ENCODE measurements at places on chromosomes 6 and 20. TPM values are rescaled to one million over a fixed set of nuclear protein-coding genes. Genes with fewer than 3 reads are reported as not detected.

Gene BPI
- total RNA-seq = not detected

DNA sequence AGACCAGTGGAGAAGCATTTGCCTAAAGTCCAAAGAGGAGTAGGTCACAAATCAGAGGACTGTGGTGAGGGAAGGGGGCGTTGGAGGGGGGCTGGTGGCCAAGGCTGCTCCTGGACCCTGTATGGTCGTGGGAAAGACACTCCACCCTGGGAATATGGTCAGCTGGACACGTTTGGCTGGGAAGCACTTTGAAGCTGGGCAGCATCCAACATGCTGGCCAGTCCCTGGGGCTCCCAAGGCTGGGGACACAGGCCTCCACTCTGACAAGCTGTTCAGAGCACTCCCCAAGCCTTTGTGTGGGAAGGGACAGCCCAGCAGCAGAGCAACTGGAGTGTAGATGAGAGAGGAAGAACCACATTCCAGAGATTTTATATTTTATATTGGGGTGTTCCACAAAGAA, 203.2 kb downstream of the ANKRD60 start:
- H3K27me3 ChIP-seq = no peaks in the 10 kb centered on the region
- peak; percentile 76 for DNase-seq
- H3K4me3 ChIP-seq = no peak overlapping the region
- H3K27ac ChIP-seq = peak overlapping the region; percentile 50
- H3K4me1 ChIP-seq = peaks cover 8% of the 10 kb centered on the region

- no peaks in the 10 kb centered on the region for H3K27me3 ChIP-seq
- no peak for DNase-seq
- no peaks in the 10 kb centered on the region for H3K36me3 ChIP-seq
- H3K27ac ChIP-seq = no peak overlapping the region
- no peak overlapping the region for H3K4me3 ChIP-seq
- no peaks in the 10 kb centered on the region for H3K4me1 ChIP-seq
Measured at GRCh38 chr6:126880964-126881363, 237.5 kb upstream of the RSPO3 start.

DNA sequence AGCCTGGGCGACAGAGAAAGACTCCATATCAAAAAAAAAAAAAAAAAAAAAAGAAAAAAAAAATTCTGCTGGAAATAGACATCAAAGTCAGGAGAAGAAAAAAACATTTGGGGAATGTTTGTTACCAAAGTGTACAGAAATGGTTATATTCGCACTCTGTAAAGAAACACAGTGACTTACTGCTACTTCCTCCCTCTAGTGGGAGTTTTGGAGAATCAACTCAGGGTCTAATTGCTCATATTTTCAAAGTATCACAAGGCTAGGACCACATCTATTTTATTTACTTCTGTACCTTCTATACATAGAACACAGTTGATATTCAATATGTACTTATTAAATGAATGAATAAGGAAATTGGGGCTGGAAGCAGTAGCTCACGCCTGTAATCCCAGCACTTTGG, 24.4 kb downstream of the ARG1 start:
- no peaks in the 10 kb centered on the region for H3K27me3 ChIP-seq
- H3K36me3 ChIP-seq = no peaks in the 10 kb centered on the region
- DNase-seq = no peak
- no peaks in the 10 kb centered on the region for H3K4me1 ChIP-seq

- H3K36me3 ChIP-seq = no peaks in the 10 kb centered on the region
- H3K27me3 ChIP-seq = no peaks in the 10 kb centered on the region
- DNase-seq = no peak
- H3K4me1 ChIP-seq = peaks cover 16% of the 10 kb centered on the region
- H3K27ac ChIP-seq = no peak overlapping the region
Measured at GRCh38 chr6:28841290-28841689, 82.5 kb downstream of the TRIM27 start.

GRCh38 chr6:52149949-52150348, 36.2 kb upstream of the IL17A start:
- H3K36me3 ChIP-seq = no peaks in the 10 kb centered on the region
- H3K4me1 ChIP-seq = no peaks in the 10 kb centered on the region
- no peak overlapping the region for H3K27ac ChIP-seq
- no peaks in the 10 kb centered on the region for H3K27me3 ChIP-seq
- no peak for DNase-seq
- H3K4me3 ChIP-seq = no peak overlapping the region

- no peaks in the 10 kb centered on the region for H3K27me3 ChIP-seq
- no peak overlapping the region for H3K27ac ChIP-seq
- no peaks in the 10 kb centered on the region for H3K36me3 ChIP-seq
- no peak overlapping the region for H3K4me3 ChIP-seq
Measured at GRCh38 chr20:1875762-1876161, 19.4 kb upstream of the SIRPA start.

Gene COL9A3
- total RNA-seq = 1.2 TPM

DNA sequence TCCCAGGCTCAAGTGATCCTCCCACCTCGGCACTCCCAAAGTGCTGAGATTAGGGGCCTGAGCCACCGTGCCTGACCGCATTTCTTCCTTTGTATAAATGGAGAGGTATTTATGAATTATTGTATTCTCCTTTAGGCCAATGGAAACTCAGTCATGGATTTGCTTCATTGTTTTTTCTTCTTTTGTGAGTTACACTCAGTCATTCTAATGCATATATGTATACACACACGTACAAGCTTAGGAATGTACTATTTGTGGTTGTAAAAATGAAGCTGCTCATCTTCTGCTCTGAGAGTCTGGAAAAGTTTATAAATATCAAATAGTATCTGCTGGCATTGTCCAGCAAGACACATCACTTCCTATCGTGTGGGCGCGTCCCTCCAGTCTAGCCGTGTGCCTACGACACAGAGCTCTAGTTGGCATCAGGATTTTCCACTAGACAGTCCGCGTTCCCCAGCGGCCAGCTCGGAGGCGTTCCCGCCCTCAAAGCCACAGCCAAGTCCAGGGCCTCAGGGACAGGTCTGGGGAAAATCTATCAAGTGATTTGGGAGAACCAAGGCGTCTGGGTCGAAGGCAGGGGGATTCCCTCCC, 215.2 kb downstream of the NFATC2 start:
- H3K27me3 ChIP-seq = no peaks in the 10 kb centered on the region
- no peaks in the 10 kb centered on the region for H3K36me3 ChIP-seq
- H3K4me1 ChIP-seq = no peaks in the 10 kb centered on the region
- H3K4me3 ChIP-seq = no peak overlapping the region

DNA sequence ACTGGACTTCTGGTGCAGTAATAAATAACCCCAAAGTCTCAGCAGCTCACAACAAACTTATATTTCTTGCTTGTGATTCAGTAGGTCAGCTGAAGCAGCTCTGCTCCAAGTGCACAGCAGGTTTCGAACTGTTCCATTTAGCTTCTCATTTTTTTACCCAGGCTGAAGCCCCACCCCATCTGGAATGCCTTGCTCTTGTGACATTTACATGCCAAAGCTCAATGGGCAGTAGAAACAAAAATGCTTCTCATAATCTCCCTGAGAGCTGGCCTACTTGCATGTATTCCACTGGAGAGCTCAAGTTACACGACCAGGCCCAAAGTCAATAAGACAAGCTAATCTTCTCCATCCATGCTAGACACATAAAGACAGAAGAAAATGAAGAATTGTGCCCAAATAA, 165.2 kb downstream of the HAO1 start:
- no peaks in the 10 kb centered on the region for H3K4me1 ChIP-seq
- H3K27ac ChIP-seq = no peak overlapping the region
- H3K27me3 ChIP-seq = no peaks in the 10 kb centered on the region
- no peak overlapping the region for H3K4me3 ChIP-seq

GRCh38 chr6:152173321-152173720, 365.8 kb downstream of the ESR1 start:
- H3K36me3 ChIP-seq = peaks cover 17% of the 10 kb centered on the region
- H3K4me1 ChIP-seq = peaks cover 2% of the 10 kb centered on the region
- H3K27ac ChIP-seq = peak overlapping the region; percentile 1

Gene GATA5
- 7.9 TPM for total RNA-seq

DNA sequence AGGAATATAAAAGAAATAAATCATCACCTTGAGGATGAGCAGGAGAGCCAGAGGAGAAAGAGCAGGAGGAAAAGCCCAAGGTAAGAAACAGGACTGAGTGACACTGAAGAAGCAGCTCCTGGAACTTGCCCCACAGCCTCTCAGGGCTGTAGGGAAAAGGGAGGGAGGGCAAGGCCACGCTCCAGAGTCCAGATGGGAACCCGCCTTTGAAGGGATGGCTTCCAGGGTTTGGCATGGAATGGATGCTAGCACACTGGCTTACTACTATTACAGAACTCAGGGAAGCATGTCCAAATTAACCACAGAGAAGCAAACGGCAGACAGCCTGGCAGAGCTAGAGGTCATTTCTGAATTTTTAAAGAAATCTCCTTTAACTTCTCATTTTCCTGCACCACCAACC, 26.8 kb downstream of the RALGAPA2 start:
- H3K36me3 ChIP-seq = no peaks in the 10 kb centered on the region
- H3K4me1 ChIP-seq = peaks cover 6% of the 10 kb centered on the region
- H3K27me3 ChIP-seq = no peaks in the 10 kb centered on the region
- no peak overlapping the region for H3K4me3 ChIP-seq
- no peak overlapping the region for H3K27ac ChIP-seq

DNA sequence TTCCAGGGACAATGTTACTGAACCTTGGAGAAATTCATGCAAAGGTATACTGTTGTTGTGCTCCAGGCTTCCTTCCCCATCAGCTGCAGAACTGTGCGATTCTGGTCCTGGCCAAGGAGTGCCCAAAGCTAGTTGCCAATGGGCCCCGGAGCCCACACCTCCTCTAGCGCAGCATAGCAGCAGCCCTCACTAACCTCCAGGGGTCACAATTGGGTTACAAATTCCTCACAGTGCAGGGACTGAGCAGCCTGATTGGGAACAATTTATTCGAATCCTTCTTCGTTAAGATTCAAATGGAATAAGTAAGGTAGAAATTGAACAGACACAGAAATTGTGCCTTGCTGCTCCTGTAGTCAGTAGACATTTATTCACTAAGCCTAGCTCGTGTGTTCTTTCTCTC, 284.9 kb downstream of the PRKN start:
- H3K27ac ChIP-seq = no peak overlapping the region
- H3K27me3 ChIP-seq = no peaks in the 10 kb centered on the region
- no peak for DNase-seq
- no peaks in the 10 kb centered on the region for H3K4me1 ChIP-seq

DNA sequence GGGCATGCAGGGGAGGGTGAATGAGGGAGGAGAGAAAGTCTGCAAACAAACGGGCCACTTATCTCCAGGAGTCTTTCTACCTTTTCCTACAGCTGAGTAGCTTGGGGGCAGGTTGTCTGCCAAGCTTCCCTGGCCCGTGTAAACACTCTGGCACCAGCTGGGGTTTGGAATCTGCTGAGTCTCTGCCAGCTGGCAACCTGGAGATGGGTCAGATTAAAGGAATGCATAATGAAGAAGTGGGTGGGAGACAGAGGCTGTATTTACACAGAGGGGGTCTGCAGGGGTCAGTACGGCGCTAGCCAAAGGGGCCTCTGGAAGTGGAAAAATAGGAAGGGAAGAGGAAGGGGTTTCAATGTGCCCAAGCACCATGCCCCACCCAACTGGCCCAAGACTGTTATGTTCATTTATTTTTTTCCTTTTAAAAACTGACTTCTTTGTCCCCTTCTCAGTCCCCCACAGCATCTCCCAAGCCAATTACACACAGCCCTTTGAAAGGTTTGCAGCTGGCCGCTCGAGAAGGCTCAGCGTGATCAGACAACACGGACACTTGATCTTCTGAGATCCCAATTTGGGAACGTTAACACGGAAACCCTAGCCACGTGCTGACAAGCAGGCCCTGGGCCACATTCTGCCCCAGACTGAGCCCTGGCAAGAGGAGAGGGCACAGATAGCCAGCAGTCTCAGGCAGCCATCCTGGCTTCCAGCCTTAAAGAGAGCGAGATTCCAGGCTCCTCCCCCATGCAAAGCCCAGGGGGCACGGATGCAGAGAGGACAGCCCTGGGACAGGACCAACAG, 25.2 kb downstream of the TRAM2 start:
- peak overlapping the region; percentile 3 for H3K4me3 ChIP-seq
- no peaks in the 10 kb centered on the region for H3K27me3 ChIP-seq
- peak overlapping the region; percentile 72 for H3K27ac ChIP-seq
- no peak for DNase-seq
- peaks cover 53% of the 10 kb centered on the region for H3K4me1 ChIP-seq

Gene UNC5CL
- total RNA-seq = 0.25 TPM

- H3K36me3 ChIP-seq = no peaks in the 10 kb centered on the region
- no peaks in the 10 kb centered on the region for H3K27me3 ChIP-seq
- no peak for DNase-seq
- no peaks in the 10 kb centered on the region for H3K4me1 ChIP-seq
Measured at GRCh38 chr20:6746901-6747609, 20.4 kb upstream of the BMP2 start.

Gene PTGIS
- 51.1 TPM for total RNA-seq

- no peak overlapping the region for H3K27ac ChIP-seq
- no peak overlapping the region for H3K4me3 ChIP-seq
- H3K36me3 ChIP-seq = no peaks in the 10 kb centered on the region
- H3K27me3 ChIP-seq = no peaks in the 10 kb centered on the region
Measured at GRCh38 chr6:47073125-47074110, 31.3 kb upstream of the ADGRF1 start.

DNA sequence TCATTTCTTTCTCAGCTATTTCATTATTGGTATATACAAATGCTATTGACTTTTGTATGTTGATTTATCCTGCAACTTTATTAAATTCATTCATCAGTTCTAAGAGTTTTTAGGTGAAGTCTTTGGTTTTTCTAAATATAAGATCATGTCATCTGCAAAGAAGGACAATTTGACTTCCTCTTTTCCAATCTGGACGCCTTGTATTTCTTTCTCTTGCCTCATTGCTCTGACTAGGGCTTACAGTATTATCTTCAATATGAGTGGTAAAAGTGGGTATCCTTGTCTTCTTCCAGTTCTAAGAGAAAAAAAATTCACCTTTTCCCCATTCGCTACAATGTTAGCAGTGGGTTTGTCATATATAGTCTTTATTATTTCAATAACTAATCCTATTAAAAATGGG, 38.0 kb downstream of the KIF16B start:
- H3K36me3 ChIP-seq = no peaks in the 10 kb centered on the region
- H3K4me1 ChIP-seq = no peaks in the 10 kb centered on the region
- H3K27ac ChIP-seq = no peak overlapping the region
- H3K4me3 ChIP-seq = no peak overlapping the region
- H3K27me3 ChIP-seq = no peaks in the 10 kb centered on the region

DNA sequence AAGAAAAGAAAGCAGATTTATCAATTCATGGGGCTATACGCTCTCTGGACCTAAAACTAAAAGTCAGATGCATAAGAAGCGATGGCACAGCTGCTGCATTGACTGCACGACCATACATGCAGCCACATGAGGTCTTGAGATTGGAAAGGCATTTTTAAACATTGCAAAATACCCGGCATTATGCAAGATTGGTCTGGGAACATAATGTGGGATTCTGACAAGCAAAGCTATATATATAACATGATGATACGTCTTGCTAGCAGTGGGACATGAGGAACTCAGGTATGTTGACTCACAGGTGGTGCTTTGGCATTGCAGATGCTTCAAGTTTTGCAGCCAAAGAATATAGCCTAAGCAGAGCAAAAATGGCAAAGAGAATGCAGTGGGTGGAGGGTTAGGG, 55.1 kb downstream of the SAMD3 start:
- no peaks in the 10 kb centered on the region for H3K36me3 ChIP-seq
- H3K4me3 ChIP-seq = no peak overlapping the region
- DNase-seq = no peak
- H3K27ac ChIP-seq = no peak overlapping the region

Measured in vagina (tissue), 2 donors.